ENCODE measurements at places on chromosomes 11 and 22.

- DNase-seq, result no peak
Observed at GRCh38 chr22:29004647-29005371, 56.8 kb downstream of the C22orf31 start.

DNA sequence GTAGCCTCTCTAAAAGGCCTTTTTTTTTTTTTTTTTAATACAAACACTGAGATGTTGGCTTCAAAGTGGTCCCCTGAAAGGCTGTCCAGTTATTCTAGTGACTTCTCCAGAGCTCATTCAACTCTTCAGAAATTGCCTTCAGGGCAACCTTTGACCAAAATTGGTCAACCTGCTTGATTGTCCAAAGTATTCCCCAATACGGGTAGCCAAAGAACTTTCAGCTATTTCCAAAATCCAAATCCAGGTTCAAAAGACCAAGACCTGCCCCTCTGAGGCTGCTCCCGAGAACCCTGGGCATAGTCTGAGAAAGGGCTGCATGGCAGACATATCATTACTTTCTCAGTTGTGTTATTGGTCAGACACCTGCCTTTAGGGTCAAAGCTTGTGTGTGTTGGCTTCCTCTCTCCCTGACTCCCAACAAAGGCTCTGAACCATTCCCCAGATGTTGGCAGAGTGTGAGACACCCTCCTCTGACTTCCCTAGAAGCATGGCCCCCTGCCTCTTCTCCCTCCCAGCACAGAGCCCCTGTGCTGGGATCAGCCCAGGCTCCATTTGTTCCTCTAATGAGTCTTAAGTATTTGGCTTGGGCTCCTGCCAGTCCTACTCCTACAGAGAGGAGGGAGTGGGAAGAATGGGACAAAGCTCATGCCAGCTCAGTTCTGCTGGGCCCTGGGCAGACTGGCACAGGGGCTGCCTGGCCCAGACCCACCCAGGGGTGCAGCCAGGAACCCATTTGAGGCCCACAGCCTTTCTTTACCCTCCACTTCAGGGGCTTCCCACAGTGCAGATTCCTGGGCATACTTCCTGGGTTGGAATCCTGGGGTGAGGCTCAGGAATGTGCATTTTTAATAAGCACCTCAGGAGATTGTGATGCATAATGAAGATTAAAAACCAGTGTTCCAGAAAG lies 30.3 kb downstream of the TNKS1BP1 start:
- no peak for DNase-seq

GRCh38 chr22:20437613-20438426 lies at the start of gene SCARF2:
TSS of gene SCARF2 (minus strand) at chr22:20437825. CDS start at chr22:20437754, 71 bp downstream.
- DNase-seq, result no peak

GRCh38 chr11:69888483-69889181 lies 69.4 kb upstream of the FGF3 start:
- peak; percentile 60 for DNase-seq

DNA sequence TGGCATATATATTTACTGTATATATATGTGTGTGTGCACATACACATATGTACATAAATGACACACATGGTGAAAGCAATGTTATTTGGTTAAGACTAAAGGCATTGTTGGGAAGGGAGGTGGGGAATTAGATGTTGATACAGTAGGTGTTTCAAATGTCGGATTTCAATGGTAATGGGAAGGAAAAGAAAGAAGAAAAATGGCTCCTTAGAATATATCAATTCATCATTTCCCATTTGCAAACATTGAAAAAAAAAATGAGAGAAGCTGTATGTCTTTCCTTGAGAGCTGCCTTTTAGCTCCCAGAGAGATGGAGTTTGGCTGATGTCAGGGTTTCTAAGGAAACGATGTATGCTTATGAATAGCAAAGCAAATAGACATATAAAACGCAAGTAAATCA lies 33.4 kb upstream of the ATXN10 start:
- DNase-seq, result no peak

GRCh38 chr22:41480397-41480735 lies 11.4 kb downstream of the ACO2 start:
- DNase-seq, result no peak

DNA sequence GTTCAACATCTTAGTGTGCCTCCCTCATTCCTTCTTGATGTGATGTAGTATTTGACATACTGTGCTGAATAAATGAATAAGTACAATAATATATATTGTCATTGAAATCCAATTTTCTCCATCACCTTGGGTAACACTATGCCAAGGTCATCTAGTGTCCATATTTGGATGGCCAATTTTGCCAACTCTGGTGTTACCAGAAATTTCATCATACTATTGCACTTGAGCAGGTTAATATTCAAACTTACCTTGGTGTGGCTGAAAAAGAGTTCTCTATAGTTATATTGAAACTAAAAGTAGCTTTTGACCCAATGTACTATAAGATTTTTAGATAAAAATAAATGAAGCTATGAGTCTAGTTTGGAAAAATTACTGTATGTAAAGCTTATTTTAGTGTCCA lies 98.2 kb upstream of the SLC6A5 start:
- no peak for DNase-seq

All from KBM-7 (cell line).